Activated CD4-positive, alpha-beta T cell treated with anti-CD3 and anti-CD28 coated beads, Interleukin-2, amount 10 ng/mL, durations not matched to agents 24 days and 14 days (primary cell): ENCODE measurements at places on chromosomes 11 and 22. TPM values are rescaled to one million over a fixed set of nuclear protein-coding genes. Genes with fewer than 3 reads are reported as not detected.

Gene POU2AF3
- total RNA-seq = 0.21 and 0.37 TPM in 2 replicates

Gene CD3E
- 571 TPM in 2 replicates for total RNA-seq

- H3K27ac ChIP-seq = no peak overlapping the region
- peaks cover 4% of the 10 kb centered on the region for H3K4me1 ChIP-seq
- H3K27me3 ChIP-seq = peaks cover 42% of the 10 kb centered on the region
- no peak for DNase-seq
- H3K4me3 ChIP-seq = no peak overlapping the region
- no peaks in the 10 kb centered on the region for H3K36me3 ChIP-seq
These were observed 50.5 kb upstream of the WNT7B start for GRCh38 chr22:46027211-46028105.

DNA sequence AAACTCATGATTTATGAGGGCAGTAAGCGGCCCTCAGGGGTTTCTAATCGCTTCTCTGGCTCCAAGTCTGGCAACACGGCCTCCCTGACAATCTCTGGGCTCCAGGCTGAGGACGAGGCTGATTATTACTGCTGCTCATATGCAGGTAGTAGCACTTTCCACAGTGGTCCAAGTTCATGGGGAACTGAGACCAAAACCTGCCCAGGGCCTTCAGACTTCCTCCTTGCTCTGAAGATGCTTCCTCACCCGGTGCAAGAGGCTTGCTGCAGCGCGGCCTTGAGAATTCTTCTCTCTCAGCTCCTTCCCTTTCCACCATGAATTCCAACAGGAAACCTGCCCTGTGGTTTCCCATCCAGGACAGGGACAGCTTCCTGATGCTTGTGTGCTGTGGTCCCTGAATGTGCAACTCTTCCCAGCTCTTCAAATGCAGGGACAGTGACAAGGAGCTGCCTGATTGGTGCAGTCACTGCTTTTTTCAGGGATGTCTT lies 53.9 kb downstream of the GGTLC2 start:
- no peaks in the 10 kb centered on the region for H3K4me1 ChIP-seq
- no peak for DNase-seq
- no peaks in the 10 kb centered on the region for H3K36me3 ChIP-seq
- no peak overlapping the region for H3K27ac ChIP-seq
- no peak overlapping the region for H3K4me3 ChIP-seq

GRCh38 chr11:116730241-116730561 lies 42.6 kb downstream of the BUD13 start:
- no peak overlapping the region for H3K27ac ChIP-seq
- DNase-seq = no peak
- H3K4me3 ChIP-seq = no peak overlapping the region
- no peaks in the 10 kb centered on the region for H3K27me3 ChIP-seq

GRCh38 chr11:65436412-65437032 lies 13.9 kb downstream of the NEAT1 start:
- peak overlapping the region; percentile 75 for H3K27ac ChIP-seq
- H3K36me3 ChIP-seq = peaks cover 63% of the 10 kb centered on the region
- H3K27me3 ChIP-seq = no peaks in the 10 kb centered on the region
- DNase-seq = no peak
